AML-193 (cell line): ENCODE measurements at places on chromosomes 2 and 18.

DNA sequence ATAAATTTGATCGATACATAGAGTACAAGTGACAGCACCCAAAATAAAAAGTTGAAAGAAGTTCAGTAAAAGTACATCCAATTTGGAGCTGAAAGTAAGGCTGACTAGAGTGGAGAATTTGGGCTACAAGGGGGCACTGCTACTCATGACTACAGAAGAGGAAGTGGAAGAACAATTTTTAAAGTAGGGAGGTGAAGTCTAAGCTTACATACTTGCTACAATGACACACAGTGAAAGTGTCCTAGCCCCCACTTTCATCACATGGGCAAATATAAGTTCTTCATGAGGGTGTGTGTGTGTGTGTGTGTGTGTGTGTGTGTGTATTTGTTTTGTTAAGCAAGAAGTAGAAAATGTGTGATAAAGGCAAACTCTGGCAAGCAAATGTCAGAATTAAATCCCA lies 45.7 kb downstream of the MAP3K2 start:
- DNase-seq: peak; percentile 11

DNA sequence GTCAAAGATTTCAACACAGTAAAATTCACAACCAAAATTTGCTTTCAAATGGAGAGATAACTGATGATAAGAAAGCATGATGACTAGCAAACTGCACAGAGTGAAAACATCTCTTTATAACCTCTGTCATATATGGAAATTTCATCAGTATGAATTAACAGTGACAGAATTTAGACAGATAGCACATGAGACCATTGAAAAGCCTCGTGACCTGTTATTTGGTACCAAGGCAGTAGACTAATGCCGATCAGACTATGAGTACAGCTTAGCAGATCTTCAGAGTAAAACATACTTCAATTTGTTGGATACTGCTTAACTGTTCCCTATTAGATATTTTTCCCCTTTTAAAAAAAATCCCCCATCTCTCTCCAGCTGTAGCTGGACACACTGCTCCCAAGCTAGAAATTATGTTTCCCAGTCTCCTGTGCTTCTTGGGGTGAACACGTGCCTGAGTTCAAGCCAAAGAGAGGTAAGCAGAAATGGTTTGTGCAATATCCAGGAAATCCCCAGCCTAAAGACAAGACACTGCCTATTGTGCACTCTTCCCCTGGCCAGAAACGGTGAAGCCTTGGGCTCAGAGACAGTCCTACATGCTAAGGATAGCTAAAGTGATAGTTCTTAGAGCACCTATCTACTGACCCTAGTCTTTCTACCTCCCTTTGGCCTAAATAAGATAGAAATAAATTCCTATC lies 256.1 kb downstream of the NCKAP5 start:
- no peak for DNase-seq

GRCh38 chr2:33573657-33574056 lies 25.4 kb downstream of the FAM98A start:
- no peak for DNase-seq

- DNase-seq: no peak
Measured at GRCh38 chr2:30994227-30995056, 143.8 kb downstream of the GALNT14 start.

GRCh38 chr2:8408560-8409460 lies 273.0 kb upstream of the ID2 start:
- no peak for DNase-seq

DNA sequence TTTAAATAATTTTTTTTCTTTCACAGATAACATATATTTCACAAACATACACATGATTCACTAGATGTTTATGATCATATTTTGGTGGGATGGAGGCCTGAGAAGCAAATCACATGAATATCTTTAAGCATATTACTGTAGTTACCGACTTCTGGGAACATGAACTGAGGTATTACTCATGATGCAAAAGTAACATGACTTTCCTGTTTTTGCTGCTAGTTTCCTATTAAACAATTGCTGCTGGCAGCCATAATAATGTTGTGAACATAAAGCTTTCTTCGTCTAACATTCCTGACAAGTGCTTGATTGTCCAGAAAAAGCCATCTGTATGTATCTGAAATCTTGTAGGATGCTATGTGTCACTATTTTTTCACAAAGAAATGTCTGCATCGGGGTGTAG lies 145.4 kb downstream of the MTX2 start:
- DNase-seq: no peak

GRCh38 chr18:4836141-4836540 lies 360.9 kb downstream of the AKAIN1 start:
- no peak for DNase-seq

DNA sequence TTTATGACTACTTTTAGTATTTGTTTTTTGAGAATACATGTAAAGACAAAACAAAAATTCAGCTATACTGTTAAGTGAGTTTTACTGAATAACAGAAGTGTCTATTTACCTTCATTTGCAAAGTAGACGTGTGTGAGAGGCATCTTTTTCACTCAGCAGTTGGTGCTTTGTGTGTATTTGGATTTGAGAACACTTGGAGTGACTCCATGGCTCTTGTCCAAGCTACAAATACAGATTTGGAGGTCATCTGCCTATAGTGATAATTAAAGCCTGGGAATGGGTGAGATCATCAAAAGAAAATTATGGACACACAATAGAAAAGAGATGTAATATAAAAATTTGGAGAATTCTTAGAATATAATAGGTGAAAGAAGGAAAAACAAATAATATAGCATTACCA lies 6.2 kb downstream of the NAB1 start:
- DNase-seq: no peak
